NCI-H187 treated with DMSO at 0.1 percent for 48 hours (cell line): ENCODE measurements at places on chromosomes 2 and 18.

- no peak for DNase-seq
Observed at GRCh38 chr2:231132129-231132528, 7.3 kb upstream of the HTR2B start.

GRCh38 chr2:19363474-19363778 is 5.0 kb upstream of the OSR1 start:
- no peak for DNase-seq

- DNase-seq: no peak
Observed at GRCh38 chr18:62828091-62828640, 112.8 kb downstream of the PHLPP1 start.

DNA sequence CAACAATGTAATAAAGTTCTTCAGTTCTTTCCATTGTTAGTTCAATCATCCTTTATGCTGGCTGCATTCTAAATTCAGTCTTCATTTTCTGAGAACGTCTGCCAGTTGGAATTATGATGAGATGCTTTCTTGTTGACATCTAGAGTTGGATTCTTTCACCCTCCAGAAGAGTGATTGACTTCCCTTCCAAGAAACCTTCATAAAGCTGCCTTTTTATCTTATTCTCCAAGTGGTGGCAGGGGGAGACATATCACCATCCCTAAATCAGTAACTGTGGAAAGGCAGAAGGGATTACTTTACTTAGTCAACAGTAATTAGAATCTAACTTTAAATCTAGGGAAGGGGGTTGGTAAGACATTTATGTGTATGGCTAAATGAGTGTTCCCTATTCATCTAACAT is 86.8 kb upstream of the GULP1 start:
- DNase-seq: no peak

DNA sequence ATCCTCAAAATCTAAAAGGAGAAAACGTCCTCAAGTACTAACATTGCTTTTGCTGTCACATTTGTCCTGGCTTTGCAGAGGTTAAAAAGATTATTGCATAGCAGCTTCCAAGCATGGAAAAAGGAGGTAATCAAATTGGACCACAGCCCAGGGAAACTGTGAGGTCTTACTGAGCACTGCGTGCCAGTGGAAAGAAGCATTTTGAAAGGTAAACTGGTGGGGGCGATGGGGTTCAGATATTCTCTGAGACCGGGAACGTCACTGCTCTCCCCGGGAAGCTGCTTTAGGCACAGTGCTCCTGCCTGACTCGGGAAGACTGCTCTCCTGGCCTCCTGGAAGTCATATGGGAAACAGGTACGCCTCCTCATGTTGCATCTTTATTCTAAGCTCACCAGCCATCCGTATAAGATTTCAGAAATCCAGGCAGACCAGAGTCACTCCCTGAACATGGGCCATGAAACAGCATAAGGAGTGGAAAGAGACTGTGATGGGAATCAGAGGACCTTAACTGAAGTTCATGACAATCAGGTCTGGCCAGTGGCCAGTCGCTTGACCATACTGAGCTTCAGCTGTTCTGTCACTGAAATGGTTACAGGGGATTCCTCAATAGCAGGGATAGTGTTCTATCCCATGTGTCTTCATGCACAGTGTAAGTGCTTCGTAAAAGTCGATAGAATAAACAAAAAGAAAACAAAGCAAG is 284.1 kb downstream of the TRIB2 start:
- no peak for DNase-seq

- no peak for DNase-seq
Observed at GRCh38 chr2:85957256-85957655, 68.5 kb upstream of the ST3GAL5 start.

DNA sequence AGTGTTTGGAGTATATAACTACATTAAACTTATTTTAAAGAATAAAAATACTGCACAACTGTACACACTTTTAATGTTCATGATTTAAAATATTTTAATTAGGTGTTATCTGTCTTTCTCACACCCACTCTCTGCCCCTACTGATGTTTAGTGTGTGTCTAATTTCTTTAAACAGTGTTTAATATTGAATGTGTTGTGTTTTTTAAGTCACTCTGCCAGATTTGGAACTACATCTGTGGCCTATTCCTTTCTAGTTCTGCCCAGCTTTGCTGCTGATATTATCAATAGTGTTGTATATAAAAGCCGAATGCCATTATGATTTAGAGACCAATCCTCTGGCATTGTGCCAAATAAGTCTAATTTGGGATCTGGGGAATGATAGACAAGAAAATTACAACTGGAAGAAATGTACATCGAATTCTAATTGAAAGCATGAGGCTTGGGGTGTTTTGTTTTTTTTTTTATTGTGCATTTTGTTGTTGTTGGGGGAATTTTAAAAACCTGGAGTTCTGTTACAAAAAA is 398.0 kb downstream of the CPS1 start:
- no peak for DNase-seq

GRCh38 chr2:109507217-109507616 is 106.5 kb downstream of the SEPTIN10 start:
- DNase-seq: no peak

DNA sequence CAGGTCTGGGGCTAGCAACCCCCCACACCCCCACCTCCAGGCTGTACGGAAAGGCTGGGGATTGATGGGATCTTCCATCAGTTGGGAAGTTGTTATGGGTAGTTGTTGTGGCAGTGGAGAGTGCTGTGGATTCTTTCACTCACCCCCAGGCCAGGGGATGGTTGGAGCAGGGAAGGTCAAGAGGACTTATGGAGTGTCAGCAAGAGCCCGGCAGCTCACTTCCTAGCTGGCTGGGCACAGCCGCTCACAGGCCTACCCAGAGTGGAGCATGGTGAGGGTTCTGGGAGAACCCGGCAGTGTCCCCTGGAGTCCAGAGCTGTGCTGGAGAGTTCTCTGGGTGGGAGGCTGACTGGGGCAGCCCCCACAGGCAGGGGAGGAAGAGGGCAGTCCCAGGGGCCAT is 122.2 kb downstream of the MSH2 start:
- DNase-seq: no peak

- DNase-seq: no peak
Observed at GRCh38 chr2:189674374-189675112, at the start of gene ANKAR. ANKAR (plus strand) TSS chr2:189674670; CDS start chr2:189676491, 1,821 bp downstream.

GRCh38 chr2:110166266-110166665 is 38.5 kb downstream of the NPHP1 start:
- DNase-seq: no peak

DNA sequence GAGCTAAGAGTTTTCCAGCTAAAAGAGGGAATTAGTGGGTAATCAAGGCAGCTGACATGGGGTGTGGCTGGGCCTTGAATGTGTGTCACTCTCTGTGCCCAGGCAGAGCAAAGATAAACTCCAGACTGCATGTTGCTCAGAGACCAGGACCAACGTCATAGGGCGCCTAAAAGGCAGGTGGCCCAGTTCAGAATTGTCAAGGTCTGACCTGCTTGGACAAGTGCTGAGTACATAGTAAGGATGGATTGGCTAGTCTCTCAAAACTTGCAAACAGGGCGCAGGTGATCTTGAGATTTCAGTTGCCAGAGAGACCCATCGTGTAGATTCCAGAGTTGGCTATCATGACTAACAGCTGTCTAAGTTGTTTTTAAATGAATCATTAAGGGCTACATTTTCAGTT is 19.0 kb downstream of the CLUL1 start:
- no peak for DNase-seq

GRCh38 chr18:2150566-2150965 is 420.7 kb downstream of the METTL4 start:
- DNase-seq: no peak

DNA sequence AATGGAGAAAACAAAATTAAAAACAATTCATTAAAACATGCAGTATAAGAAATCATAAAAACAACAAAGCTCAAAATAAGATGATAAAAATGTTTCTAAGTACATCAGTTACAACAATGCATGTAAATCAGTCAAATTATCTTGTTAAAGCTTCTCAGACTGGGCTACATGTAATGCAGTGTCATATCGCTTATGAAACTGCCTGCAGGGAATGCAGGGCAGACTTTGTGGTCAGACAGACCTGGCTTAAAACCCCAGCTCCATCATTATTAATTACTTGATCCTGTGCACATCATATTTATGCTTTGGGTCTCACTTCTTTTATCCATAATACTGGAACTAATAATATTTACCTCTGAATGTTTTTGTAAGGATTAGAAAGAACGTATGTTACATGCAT is 74.6 kb downstream of the PID1 start:
- DNase-seq: no peak

- no peak for DNase-seq
Observed at GRCh38 chr2:173415431-173416381, 61.0 kb downstream of the CDCA7 start.

- DNase-seq: no peak
Observed at GRCh38 chr2:39123436-39123999, 2.7 kb upstream of the SOS1 start.

DNA sequence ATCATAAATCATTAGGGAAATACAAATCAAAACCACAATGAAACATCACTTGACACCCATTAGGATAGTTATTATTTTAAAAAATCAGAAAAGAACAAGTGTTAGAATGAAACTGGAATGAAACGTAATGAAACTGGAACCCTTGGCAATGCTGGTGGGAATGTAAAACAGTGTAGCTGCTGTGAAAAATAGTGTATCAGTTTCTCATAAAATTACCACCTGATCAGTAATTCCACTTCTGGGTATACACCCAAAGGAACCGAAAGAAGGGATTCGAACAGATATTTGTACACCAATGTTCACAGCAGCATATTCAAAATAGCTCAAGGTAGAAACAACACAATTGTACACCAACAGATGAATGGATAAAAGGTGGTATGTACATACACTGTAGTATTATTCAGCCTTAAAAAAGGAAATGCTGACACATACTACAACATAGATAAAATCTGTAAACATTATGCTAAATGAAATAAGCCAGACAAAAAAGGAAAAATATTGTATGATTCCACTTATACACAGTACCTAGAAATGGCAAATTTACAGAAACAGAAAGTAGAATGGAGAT is 27.0 kb downstream of the ROCK1 start:
- no peak for DNase-seq

DNA sequence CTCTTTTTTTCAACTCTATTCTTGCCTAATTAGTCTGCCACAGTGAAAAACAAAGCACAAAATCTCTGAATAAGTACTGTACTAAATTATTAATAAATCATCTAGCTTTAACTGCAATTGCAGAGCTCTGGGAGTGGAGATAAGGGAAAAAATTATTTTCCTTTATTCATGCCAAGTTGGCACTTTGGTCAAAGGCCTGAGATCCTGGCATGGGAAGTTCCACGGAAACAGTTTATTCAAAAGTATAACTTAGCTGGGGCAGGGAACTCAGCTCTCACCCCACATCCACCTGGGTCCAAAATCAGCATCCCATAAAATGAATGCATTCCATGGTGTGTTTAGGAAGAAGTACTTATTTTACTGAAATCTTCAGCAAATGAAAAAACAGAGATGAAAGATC is 185.2 kb upstream of the APCDD1 start:
- DNase-seq: no peak

GRCh38 chr2:64910972-64911433 is 78.2 kb upstream of the SLC1A4 start:
- DNase-seq: no peak

- no peak for DNase-seq
Observed at GRCh38 chr2:203418271-203418670, 90.1 kb downstream of the ABI2 start.

DNA sequence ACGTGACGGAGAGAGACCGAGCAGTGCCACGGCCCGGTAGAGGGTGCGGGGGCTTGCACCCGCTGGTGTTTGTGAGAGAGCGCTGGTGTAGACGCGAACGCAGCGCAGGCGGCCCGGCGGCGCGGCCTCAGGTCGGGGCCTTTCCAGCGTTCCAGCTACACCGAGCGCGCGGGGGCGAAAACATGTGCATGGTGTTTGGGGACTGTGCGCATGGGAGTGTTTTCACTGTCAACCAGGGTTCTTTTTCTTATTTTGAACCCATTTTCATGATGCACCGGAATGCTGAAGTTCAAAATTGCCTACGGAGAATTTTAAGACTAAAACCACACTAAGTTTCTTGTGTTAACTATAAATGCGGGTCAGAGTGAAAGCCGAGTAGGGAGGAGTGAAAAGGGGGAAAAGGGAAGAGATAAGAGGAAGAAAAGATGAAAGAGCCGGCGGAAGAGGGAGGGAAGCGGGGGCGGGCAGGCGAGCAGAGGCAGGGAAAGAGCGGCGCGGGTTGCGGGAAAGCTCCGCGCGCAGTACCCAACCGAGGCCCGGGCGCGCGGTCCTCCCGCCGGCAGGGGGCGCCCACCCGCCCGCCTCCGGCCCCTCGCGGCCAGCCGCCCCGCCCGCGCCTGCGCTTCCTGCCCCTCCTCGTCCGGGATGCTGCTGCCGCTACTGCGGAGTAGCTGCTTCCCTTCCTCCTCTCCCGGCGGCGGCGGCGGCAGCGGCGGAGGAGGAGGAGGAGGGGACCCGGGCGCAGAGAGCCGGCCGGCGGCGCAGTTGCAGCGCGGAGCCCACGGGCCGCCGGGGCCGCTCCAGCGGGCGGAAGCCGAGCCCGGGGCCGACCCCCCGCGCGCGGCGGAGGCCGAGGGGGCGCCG is at the start of gene RAB12:
Gene RAB12, plus strand, starts transcription at position 643 of the 864 bp plus-strand sequence. Its CDS starts 3 bp downstream, at position 646.
- peak; percentile 7 for DNase-seq

DNA sequence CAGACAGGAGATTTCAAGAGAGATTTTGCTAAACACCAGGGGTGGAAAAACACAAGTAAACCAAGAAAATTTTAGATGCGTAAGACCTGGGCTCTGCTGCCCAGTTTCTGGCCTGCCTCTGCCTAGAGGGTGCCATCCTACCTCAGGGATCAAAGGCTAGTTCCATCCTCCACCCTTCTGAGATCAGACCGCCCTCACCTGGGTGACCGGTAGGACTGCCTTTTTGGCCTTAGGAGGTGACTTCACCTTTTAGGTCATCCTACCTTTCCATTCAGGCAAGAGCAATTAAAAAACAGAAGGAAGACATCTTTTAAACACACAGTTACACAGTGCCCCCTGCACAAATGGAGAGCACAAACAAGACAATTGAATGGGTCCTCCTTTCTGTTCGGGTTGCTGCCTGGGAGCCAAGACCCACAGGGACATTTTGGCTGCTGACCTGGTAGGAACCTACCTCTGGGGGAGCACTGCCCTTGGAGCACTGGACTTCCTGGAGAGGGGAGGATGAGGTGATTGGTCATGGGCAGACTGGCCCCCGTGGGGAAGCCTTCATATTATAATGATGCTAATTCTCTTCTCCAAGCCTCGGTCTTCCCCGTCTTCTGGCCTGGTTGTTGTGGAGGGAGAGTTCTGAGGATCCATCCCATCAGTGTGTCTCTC is 3.1 kb downstream of the PSD4 start:
- no peak for DNase-seq

DNA sequence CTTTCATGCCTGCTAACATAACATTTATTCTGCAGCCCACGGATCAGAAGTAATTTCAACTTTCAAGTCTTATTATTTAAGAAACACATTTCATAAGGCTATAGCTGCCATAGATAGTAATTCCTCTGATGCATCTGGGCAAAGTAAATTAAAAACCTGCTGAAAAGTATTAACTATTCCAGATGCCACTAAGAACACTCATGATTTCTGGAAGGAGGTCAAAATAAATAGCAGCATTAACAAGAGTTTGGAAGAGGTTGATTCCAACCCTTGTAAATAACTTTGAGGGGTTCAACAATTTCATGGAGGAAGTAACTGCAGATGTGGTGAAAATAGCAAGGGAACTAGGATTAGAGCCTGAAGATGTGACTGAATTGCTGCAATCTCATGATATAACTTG is 77.6 kb downstream of the CCDC148 start:
- no peak for DNase-seq
